ENCODE measurements at places on chromosomes 5 and 9.

- no peak for DNase-seq
Observed at GRCh38 chr5:62969409-62970120, 390.9 kb downstream of the LRRC70 start.

DNA sequence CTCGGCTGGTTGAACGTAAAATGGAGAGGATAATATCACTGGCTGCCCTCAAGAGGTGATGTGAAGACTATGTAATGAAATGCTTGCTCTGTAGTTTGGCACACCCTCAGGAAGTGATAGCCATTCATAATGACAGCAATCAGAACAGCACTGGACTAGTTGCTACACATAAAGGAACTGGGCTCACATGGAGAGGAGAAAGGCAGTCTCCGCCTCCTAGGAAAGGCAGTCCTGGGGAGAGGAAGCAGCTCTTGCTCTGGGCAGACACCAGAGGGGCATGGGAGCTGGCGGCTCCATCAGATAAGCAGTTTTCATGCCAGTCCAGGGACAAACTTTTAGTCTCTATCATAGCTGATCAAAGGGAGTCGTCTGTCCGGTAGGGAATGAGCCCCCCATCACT, 46.9 kb downstream of the ARHGEF37 start:
- DNase-seq = no peak

- no peak for DNase-seq
Observed at GRCh38 chr9:109779711-109780452, at the start of gene PALM2AKAP2. TSS of gene PALM2AKAP2 (plus strand) at chr9:109780198. CDS start at chr9:109780489, 291 bp downstream.

GRCh38 chr9:38382141-38382540, 10.4 kb upstream of the ALDH1B1 start:
- DNase-seq = no peak

- DNase-seq = no peak
Observed at GRCh38 chr9:10054456-10054855, 558.3 kb downstream of the PTPRD start.

Data from CD4-positive, CD25-positive, alpha-beta regulatory T cell (primary cell).